Left renal pelvis (tissue), 4 donors: ENCODE measurements at places on chromosomes 3 and 15.
A peak's percentile ranks its signal among the peaks of the same experiment; 100 is the strongest.

DNA sequence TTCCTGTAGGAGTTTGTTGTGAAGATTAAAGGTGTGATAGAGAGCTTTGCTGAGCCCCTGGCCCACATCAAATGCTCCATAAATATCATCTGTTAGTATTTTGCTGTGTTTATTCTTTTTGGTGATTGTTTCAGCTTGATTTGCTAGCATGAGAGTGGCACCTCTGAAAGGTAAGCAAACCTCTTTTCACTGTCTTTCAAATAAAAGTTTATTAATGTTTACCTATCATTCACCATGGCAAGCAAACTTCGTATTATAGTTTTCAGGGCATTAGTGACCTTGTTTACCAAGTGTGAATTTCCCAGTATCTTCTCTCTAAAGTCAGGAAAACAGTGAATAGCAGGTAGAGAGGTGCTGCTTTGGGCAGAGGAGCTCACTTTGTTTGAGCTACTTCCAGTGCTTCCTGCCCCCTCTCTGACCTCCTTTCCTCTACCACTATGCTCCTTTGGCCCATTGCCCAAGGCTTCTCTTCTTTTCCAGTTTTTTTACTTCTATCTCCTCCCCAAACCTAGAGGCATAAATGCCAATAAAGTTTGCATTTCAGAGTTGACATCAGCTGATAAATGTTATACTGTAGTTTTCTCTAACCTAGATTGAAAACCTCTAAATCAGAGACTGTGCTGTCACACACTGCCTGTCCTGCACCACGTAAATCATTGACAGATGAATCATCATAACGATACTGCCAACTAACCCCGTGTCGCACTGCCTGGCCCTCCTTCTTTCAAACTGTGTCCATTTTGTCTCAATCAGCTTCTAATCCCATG lies 569.0 kb downstream of the TUSC7 start:
- no peak for DNase-seq

DNA sequence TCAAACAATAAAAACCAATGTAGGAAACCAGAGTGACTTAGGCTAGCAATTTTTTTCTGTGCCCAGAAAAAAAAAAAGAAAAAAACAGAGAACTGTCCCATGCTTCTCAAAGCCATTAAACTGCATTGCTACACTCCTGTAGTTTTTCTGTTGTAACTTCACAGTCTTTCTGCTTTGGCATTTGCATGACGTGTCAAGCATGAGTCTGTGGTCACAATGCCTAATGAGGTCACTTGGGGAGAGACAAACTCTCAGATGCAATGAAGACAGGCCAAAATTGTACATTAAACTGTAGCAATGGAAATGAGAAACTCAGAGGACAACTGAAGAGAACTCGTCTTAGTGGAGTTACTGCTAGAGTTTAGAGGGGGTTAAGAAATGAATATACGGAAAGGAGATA lies 30.8 kb downstream of the CCDC80 start:
- DNase-seq = no peak

DNA sequence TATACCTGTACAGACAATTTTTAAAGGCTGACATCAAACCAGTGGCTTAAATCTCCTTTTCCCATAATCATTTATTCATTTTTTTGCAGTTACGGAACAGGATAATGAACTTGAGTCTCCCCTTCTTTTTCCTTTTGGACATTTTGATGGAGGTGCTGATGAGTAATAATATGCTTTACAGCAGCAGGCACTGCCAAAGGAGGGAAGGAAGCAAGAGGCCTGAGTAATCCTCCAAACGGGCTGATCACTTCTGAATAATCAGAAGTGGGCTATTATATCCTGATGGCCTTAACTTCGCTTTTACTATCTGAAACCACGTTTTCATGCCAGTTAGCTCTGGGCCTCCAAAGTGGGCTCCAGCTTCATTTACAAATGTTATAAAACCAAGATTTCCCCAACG lies 527.2 kb downstream of the FOXP1 start:
- no peak for DNase-seq

GRCh38 chr15:80525853-80526252 lies 121.7 kb downstream of the ARNT2 start:
- no peak for DNase-seq

GRCh38 chr15:45354711-45355110 lies 23.6 kb downstream of the GATM start:
- DNase-seq = no peak

GRCh38 chr3:100780071-100780622 lies 70.9 kb downstream of the TFG start:
- DNase-seq = no peak

DNA sequence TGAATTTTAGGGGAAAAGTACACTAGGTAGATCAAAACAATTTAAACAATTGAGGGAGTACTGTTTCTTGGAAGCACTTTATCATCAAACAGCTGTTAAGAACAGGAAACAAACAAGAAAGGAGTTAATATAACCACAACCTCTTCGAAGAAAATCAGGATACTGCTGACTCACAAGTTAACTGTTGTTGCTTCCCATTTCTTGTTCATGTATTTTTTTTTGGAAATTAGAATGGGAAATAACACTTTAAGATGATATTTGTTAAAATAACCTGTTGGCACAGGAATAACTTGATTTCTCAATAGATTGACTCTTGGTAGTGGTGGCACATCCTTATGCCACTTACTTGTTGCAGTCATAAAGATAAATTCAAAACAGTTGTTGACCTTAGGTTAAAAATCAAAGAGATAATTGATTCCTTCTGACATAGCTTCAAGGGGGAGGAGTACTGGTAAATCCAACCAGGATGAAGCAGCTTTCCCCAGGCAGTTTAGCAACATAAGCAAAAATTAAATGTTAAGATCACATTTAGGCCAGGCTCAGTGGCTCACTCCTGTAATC lies 3.3 kb downstream of the BNIP2 start:
- DNase-seq = no peak

- DNase-seq = no peak
Observed at GRCh38 chr3:55877703-55878102, 390.6 kb upstream of the WNT5A start.

DNA sequence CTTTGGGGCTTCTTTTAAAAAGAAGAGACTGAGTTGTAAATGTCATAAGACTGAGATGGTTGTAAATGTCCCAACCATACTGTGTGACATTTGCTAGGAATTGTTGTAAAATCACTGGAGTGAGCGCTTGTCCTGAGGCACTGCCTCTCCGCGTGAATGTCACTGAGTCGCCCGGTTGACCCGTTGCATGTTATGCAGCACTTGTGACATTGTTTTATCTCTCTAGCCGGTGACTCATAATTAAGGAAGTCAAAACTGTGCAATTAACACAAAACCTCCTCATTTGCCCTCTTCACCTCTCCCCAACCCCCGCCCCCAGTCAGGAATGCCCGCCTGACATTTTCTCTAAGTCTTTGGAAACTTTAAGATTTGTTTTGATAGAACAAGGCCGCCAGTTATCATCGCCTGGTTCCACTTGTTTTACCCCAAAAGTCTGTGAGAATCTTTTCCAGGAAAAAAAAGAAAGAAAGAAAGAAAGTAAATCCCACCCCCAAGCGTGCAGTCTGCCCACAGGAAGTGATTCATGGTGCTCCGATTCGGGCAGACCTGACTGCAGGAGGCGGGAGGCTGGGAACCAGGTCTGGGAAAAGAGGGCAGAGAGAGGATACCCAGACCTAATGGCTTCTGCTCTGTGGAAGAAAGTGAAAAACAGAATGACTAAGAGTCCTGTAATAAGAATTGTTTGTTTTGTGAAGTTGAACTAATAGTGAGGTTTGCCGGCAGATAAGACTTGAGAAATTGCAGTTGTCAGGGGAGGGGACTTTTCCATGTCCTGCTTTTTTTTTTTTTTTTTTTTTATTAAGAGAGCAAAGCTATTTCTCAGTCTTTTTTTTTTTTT lies 84.8 kb downstream of the SMAD3 start:
- no peak for DNase-seq

GRCh38 chr3:48877671-48878070 lies 21.0 kb downstream of the SLC25A20 start:
- DNase-seq = no peak

- DNase-seq = no peak
Observed at GRCh38 chr3:160980740-160981139, 124.4 kb downstream of the B3GALNT1 start.

- peak; percentile 29 for DNase-seq
Observed at GRCh38 chr3:28916713-28917499, 364.0 kb upstream of the RBMS3 start.

GRCh38 chr3:24135280-24135679 lies 190.2 kb downstream of the NR1D2 start:
- DNase-seq = no peak

GRCh38 chr3:102449341-102449740 lies 14.5 kb downstream of the ZPLD1 start:
- DNase-seq = no peak

DNA sequence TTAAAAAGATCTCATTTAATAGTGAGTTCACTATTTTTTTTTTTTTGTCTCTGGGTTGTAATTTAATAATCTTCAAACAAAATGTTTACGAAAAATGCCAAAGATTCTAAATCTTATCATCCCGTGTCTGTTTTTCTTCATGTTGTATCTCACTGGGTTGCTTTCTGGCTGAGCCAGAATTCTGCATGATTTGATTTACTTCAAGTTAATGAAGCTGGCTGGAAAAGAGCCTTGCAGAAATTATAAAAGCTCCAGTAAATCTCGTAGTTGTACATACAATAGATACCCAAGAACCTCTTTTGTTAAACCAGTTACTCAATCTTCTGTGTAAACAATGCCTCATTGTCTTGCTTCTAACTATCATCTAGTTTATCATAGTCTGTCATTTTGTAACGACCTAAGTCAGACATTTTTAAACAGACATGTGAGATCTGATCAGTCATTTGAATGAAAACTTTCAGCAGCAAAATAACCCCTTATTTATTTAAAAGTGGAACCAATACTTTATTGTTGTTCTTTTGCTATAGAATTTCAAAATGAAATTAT lies 249.0 kb downstream of the MCTP2 start:
- no peak for DNase-seq

DNA sequence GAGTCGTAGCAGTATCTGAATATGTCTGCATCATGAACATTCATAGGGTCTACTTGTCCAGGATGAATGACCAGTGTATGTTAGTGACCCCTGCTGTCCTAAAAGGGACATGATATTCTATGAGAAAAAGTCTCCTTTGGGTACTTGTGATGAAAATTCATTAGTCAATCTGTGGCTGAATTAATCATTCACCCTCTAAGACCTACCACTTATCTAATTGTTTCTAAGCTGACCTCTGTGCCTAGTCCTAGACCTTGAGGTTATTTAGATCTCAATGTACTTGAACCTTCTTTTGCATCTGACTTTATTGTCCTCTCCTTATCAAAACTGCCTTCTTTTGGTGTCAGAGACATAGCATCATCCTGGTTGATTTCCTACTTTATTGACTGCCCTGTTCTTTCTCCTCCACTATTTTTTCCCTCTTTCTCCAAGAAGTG lies 799.3 kb downstream of the DIPK2A start:
- DNase-seq = no peak
